ENCODE measurements at places on chromosomes 3 and 15. TPM values are rescaled to one million over a fixed set of nuclear protein-coding genes. Genes with fewer than 3 reads are reported as not detected.
A peak's percentile ranks its signal among the peaks of the same experiment; 100 is the strongest.

The CCR9 gene
- not detected for total RNA-seq

The PYGO1 gene
- 2.0 TPM for total RNA-seq

The TRIM42 gene
- total RNA-seq, result not detected

The RLBP1 gene
- not detected for total RNA-seq

The PARP15 gene
- 0.29 TPM for total RNA-seq

The PLCH1 gene
- total RNA-seq, result 12.0 TPM

The TIMP4 gene
- 5.7 TPM for total RNA-seq

GRCh38 chr15:69237718-69238117, 61.0 kb upstream of the PAQR5 start:
- no peak for DNase-seq

- no peak for DNase-seq
Observed at GRCh38 chr3:63975723-63976122, 47.6 kb downstream of the PSMD6 start.

- DNase-seq, result no peak
Observed at GRCh38 chr3:189630767-189631372, 319 bp upstream of the TP63 start.

DNA sequence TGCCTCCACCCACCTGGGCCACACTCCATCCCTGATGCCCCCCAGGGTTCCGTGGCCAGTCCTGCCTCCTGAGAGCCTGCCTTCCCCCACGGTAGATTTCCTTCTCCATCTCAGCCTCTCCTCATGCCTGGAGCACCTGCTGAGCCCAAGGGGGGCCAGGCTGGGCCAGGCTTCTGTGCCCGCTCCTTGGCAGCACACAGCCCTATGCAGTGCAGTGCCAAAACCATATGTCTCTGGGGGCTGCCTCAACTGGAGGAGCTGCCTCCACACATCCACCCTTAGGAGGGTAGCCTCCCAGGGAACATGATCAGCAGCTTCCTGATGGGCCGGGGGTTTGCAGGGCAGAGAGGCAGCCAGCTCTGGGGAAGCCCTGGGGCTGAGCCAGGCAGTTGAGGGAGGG, 24.6 kb upstream of the GATA2 start:
- DNase-seq, result no peak

DNA sequence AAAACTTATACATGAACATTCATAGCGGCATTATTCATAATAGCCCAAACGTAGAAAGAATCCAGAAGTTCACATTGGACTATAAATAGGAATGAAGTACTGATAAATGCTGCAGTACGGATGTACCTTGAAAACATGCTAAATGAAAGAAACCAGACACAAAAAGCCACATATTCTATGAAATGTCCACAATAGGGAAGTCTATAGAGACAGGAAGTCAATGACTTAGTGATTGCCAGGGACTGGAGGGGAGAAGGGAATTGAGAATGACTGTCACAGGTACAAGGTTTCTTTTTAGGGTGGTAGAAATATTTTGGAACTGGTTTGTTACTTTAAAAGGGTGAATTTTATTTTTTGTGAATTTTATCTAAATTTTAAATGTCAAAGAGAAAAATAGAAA, 71.4 kb upstream of the SKOR1 start:
- no peak for DNase-seq

DNA sequence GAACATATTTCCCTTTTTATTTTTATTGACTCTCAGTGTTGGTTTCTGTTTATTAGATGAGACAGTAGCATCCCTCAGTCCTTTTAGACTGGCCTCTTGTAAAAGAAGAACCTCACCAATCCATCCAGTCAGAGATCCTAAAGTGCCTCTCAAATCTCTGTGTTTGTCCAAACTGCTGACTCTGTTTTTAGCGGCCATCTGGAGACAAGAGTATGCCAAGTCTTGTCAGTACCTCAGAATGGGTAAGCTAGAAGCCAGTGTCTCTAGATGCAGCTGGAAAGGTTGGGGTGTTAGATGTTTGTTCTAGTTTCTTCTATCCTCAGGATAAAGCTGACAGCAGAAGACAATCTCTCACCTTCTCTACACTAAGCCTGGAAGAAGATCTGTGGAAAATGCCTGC, 537.7 kb upstream of the ZNF385D start:
- DNase-seq, result no peak

DNA sequence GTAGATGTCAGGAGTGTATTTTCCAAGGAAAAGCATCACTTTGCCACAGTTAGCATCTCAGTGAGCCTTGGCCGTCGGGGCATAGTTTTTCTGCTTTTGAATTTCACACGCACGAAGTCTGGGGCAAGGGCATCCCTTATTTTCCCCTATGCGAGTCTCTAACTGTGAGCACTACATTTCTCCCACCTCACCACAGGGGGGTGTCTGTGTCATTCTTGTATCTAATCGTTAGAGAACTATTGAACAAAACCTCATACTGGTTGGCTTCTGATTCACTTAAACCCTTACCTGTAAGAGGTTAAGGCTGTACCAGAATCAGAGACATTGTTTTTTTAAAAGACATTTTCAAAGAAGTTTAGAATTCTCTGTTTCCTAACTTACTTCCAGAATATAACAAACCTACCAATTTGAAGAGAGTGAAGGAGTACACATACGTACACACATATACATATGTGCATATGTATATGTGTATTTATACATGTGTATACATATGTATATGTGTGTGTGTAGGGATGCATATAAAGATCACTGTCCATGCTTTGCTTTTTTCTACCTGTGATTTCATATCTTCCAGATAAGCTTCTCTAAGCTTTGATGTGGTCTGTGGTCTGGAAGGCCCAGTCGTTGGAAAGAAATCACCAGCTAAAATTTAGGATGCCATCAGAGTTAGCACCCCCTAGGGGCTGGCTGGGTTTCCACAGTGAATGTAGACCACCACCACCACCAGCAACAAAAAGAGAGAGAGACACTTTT, 49.4 kb downstream of the MYZAP start:
- DNase-seq, result peak; percentile 60

- DNase-seq, result no peak
Observed at GRCh38 chr3:168514252-168514651, 418.5 kb upstream of the GOLIM4 start.

DNA sequence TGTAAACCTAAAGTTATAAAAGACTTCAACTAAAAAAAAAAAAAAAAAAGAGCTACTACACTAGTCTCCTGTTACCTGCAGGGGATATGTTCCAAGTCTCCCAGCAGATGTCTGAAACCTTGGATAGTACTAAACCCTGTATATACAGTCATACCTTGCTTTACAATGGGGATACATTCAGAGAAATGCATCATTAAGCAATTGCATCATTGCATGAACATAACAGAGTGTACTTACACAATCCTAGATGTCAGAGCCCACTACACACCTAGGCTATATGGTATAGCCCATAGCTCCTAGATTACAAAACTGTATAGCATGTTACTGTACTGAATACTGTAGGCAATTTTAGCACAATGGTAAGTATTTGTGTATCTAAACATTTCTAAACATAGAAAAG, 119.1 kb downstream of the GMPS start:
- no peak for DNase-seq

- DNase-seq, result no peak
Observed at GRCh38 chr3:194470615-194471014, 16.2 kb downstream of the ATP13A3 start.

- DNase-seq, result no peak
Observed at GRCh38 chr15:50791486-50791885, 26.0 kb upstream of the SPPL2A start.

GRCh38 chr3:193857996-193858395, 265.0 kb downstream of the OPA1 start:
- no peak for DNase-seq

GRCh38 chr3:158713094-158713499, 19.2 kb downstream of the RARRES1 start:
- peak; percentile 85 for DNase-seq

- DNase-seq, result no peak
Observed at GRCh38 chr3:59069838-59070237, 20.0 kb upstream of the CFAP20DC start.

DNA sequence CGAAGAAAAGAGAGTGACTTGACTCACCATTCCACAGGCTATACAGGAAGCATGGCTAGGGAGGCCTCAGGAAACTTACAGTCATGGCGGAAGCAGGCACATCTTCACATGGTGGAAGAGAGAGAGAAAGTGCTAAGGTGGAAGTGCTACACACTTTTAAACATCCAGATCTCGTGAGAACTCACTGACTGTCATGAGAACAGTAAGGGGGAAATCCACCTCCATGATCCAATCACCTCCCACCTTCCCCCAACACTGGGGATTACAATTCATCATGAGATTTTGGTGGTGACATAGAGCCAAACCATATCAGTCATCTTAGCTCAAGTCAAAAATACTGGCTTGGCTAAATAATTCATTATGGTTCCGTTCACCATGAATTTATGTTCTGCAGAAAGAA, 45.3 kb upstream of the NEDD4 start:
- no peak for DNase-seq

DNA sequence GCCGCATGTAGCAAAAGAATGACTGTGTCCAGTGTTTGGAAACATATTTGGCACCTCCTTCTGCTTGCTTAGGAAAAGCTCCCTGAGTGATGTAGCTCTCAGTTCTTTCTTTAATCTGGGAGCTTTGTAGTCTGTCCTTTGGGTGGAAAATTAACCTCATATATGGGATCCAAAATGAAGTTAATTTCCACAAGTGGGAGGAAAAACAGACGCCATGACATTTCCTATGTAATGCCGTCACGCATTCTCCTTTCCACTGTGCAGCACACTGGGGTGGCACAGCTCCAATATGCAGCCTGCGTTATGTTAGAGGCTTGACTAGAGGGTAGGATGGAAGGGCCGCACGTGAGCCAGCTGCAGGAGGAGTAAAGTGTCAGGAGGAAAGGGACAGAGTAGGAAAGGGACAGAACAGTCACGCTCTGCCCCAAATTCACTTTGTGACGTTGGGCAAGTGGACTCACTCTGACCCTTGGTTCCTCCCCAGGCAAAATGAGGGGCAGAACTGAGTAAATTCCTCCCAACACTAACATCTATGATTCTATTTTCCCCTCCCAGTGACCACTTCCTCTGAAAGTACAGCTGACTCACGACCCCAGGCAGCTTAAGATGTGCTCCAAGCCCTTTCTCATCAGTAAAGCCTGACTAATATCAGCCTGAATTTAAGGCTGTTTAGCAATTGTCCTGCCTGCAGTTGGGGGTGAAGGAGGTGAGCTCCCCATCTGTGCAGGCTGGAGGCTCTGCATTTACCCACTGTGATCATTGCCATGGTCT, 176.5 kb upstream of the PFN2 start:
- no peak for DNase-seq

- no peak for DNase-seq
Observed at GRCh38 chr3:126422121-126422520, 27.4 kb downstream of the CFAP100 start.

DNA sequence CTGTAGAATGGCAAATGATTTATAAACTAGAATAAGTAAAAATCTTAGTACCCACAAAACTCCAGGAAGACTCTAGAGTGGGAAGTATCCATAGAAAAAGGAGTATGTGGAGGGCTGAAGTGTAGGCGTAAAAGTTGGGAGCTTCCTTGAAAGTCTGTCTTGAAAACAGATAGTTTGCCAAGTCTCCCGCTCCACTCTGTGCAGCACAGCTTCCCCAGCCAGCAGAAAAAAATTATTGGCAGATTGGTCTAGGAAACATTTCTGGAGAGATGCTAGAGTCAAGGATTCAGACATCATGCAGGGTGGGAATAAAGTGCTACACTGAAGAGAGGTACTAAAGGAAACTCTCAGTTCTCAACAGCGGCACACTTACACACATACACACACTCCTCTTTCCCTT, 53.4 kb upstream of the CD200R1L start:
- no peak for DNase-seq

GRCh38 chr3:59313365-59313764, 263.5 kb upstream of the CFAP20DC start:
- peak; percentile 90 for DNase-seq

DNA sequence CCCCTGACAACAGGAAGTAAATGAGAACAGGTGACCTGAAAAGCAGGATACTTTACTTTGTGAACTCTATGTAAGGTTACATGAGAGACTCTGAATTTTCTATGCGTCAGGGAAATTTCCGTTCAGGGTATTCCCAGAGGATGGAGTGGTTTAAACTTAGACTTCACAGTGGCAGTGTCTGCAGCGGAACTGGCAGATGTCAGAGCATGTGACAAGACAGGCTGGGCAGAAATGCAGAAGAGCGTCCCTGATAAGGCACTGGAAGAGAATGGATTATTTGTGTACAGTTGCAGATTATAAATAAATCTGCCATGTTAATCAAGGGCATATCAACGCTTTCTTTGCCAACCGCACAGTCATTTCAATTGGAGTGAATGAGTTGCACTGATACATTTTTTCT, 598.4 kb upstream of the ZNF717 start:
- DNase-seq, result no peak

DNA sequence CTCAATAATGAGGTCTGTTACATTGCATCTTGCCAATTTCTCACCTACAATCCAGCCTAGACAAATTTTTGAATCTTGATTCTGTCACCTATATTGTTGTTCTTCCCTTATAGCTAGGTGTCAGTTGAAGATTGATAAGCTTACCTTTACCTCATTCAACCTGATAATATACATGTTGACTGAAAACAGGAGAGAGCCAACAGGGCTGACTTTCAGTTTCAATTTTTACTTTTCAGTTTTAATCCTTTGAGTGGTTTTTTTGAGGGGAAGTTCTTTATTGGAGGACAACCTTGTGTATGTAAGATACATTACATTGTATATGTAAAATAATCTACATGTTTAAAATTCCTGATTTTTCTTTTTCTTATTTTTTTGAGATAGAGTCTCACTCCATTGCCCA, 5.8 kb downstream of the ATP13A5 start:
- no peak for DNase-seq

DNA sequence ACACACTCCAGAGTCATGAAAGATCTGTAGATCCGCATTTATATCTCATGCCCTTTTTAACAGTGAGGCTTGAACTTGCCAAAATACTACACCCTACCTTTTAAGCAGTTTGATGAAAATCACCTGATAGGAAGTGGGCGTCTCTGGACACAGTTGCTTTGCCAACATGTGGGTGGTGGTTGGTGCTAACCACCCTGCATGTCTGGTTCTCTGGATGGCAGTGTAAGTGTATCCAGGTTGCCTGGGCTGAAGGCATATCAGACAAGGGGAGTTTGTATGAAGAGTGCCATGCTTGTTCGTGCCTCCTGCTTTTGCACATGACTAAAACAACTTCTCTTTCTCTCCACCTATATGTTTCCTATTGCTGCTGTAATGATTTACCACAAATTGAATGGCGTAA, 159.6 kb downstream of the GHSR start:
- DNase-seq, result no peak

DNA sequence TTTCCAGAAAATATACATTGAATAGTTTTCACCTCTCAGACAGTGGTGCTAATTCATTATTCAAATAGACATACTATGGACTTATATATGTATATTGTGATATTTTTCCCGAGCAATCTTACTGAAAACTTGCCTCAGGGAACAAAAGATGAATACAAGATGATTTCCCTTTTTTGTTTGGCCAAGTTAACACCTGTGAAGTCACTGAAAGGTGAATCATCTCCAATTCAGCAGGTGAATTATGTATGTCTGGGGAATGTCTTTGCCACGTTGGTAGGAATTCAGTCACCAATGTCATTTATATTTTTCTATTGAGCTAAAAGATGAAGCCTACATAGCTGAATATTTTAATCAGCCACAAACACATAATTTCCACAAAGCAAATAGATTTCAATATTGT, 88.2 kb downstream of the GPR156 start:
- no peak for DNase-seq

- no peak for DNase-seq
Observed at GRCh38 chr3:29514170-29514569, 233.3 kb downstream of the RBMS3 start.

- no peak for DNase-seq
Observed at GRCh38 chr3:9036404-9037131, 73.3 kb upstream of the RAD18 start.

Measured in endodermal cell (in vitro differentiated cells).